ENCODE measurements at places on chromosomes 2 and 18.

- peak; percentile 79 for DNase-seq
Observed at GRCh38 chr2:160406591-160407392, 86.8 kb downstream of the RBMS1 start.

- no peak for DNase-seq
Observed at GRCh38 chr2:21123473-21124393, at the start of gene TDRD15. Gene TDRD15, plus strand, starts transcription at chr2:21123968. Its CDS starts 13,500 bp downstream, at chr2:21137468.

GRCh38 chr2:188604579-188604978, 312.9 kb downstream of the GULP1 start:
- no peak for DNase-seq

- no peak for DNase-seq
Observed at GRCh38 chr2:101123795-101124471, 27.2 kb downstream of the TBC1D8 start.

- no peak for DNase-seq
Observed at GRCh38 chr2:193482557-193482956, 1287.8 kb upstream of the TMEFF2 start.

DNA sequence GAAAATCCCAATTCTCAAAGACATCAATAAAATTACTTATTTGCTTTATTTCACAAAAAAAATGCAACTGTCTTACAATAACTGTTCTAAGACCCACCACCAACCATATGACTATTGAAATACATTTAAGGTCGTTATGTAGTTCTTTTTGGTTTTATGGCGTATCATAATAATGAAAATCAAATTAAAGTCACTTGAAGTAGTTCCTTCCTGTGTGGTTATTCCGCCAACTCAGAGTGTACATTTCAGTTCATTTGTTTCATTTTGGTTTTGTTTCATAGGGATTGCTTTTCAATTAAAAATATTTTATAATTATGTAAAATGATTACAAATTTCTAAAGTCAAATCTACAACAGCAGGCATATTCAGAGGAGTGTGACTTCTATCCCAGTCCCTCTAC, 45.9 kb upstream of the AAK1 start:
- no peak for DNase-seq

- DNase-seq, result no peak
Observed at GRCh38 chr2:139214801-139215200, 434.6 kb upstream of the NXPH2 start.
